CD4-positive, alpha-beta T cell treated with Interleukin-4 for 1 hour (primary cell): ENCODE measurements at places on chromosomes 5 and 9.
A peak's percentile ranks its signal among the peaks of the same experiment; 100 is the strongest.

- peak; percentile 47 for DNase-seq
These were observed 13.2 kb downstream of the CMYA5 start for GRCh38 chr5:79702606-79703380.

- DNase-seq, result peak; percentile 6
These were observed 96.8 kb downstream of the PHF2 start for GRCh38 chr9:93673021-93673838.

GRCh38 chr9:112332214-112332613, 1.2 kb downstream of the PTBP3 start:
- DNase-seq, result peak; percentile 15

DNA sequence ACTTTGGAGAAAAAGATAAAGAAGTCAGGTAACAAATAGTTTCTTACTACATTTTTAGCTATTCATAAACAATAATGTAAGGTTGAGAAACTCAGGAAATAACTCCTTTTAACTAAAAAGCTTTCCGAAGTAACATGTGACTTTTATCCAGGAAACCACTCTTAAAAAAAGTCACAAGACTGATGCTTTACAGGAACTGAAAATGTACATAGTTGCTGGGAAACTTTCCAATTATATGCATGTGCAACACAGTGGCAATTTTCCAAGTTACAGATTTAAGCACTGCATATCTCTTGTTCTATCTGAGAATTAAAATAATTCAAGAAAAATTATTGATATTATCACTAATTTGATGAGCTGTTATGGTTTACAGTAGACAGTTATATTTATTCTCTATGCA, 105.2 kb downstream of the CDH10 start:
- DNase-seq, result no peak

GRCh38 chr5:174831031-174831660, 106.8 kb downstream of the MSX2 start:
- no peak for DNase-seq

DNA sequence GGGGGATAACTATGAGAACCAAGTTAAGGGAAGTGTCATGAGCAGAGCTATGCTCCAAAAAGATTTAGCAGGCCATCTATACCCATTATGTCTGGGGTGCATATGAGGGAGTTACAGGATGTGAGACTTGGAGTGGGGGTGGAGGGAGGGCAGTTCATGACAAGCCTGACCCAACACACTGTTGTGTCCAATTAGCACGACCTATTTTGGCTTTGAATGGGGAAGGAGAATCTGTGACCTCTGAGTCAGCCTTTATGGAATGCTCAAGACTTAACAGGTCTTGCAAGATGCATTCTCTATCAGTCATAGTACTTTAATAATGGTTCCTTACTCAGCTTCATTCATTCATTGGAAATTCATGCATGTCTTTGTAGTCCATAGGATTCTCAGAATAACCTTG, 71.7 kb downstream of the GRIA1 start:
- no peak for DNase-seq

DNA sequence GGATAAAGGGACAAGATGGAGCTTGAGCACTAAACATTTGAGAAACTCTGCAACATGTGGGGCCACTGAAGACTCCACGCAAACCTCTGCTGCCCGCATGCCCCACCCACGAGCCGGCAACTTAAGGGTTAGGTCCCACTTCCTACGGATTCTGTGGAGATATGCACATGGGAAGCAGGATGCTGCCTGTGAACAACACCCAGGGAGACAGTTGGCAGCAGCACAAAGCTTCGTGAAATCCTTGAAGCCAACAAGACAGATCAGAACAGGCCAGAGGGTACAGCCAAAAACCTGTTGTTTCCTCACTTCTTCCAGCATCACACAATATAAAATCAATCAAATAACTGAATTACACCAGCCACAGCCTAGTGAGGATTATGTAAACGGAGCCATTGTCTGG, 270.4 kb downstream of the ENC1 start:
- DNase-seq, result no peak

DNA sequence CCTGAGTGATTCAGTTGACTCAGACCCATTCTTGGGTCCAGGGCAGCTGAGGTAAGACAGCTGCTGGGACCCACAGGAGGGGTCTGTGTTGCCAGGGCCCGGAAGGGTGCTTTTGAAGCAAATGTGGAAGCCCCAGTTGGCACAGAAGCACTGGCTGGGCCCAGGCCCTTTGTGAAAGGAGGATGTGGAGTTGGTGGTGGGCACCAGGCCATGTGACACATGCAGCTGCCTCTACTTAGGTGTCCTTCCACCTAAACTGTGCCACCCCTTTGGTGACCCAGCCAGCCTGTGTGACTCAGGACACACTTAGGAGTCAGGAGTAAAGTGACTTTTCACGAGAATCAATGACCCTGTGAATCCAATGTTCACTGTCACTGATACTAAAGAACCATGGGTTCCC, 114.3 kb upstream of the SLC25A48 start:
- no peak for DNase-seq
